ENCODE measurements at places on chromosomes 1 and 21.

GRCh38 chr1:47611992-47612391, 174.1 kb downstream of the FOXD2 start:
- DNase-seq: no peak

GRCh38 chr1:56106531-56107274, 472.7 kb downstream of the PLPP3 start:
- DNase-seq: no peak

DNA sequence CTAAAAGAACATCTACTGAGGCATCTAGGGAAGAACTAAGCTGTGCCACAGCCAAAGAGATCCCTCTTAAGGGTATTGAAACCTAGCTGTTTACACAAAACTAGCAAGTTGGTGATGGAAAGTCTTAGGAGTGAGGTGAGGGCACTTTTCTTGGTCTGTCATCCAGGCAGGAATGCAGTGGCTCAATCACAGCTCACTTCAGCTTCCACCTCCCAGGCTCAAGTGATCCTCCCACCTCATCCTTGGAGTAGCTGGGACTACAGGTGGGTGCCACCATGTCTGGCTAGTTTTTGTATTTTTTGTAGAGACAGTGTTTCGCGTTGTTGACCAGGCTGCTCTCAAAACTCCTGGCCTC, 2.4 kb downstream of the PLEKHO1 start:
- no peak for DNase-seq

DNA sequence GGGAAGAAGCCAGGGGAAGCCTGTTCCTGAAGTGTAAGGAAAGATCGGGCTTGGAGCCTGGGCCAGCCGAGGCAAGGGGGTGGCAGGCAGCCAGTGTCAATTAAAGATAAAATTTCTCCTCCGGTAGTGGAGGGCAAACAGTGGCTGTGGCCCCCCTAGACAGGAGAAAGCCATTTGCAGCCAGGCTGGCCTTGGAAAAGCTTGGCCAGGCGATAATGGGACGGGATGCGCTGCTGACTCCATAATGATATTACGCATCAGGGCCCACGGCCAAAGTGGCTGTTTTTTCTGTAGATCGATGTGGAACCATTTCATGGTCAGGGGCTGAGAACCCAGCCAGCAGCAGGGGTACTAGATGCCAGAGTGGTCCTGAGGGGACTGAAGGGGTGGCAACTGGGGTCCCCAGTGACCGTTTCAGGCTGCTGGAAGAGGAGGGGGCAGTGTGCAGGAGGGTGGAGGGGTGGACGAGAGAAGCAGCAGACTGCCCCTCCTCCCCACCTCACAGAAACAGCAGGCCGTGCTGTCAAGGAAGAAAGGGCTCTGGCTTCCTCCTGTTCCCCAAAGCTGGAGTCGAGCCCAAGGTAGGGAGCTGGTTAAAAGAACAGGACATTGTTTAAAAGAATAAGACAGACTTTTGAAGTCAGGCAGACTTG, 25.2 kb downstream of the KCNC4 start:
- DNase-seq: no peak

GRCh38 chr1:67590329-67590728, 94.7 kb upstream of the GADD45A start:
- DNase-seq: no peak

- no peak for DNase-seq
Observed at GRCh38 chr1:203112475-203112874, 15.1 kb upstream of the ADORA1 start.

DNA sequence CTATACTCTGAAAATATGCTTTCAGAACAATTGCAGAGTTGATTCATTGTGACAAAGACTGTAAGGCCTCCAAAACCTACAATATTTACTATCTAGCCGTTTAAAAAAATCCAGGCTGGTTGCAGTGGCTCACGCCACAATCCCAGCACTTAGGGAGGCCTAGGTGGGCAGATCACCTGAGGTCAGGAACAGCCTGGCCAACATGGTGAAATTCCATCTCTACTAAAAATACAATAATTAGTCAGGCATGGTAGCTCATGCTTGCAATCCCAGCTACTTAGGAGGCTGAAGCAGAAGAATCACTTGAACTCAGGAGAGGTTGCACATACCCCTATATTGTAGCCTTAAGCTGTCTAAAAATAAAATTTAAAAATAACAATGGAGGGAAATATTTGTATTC, 5.3 kb upstream of the TFF2 start:
- DNase-seq: no peak

Data from NCI-H1436 (cell line).